ACHN (cell line): ENCODE measurements at places on chromosomes 4 and X.

DNA sequence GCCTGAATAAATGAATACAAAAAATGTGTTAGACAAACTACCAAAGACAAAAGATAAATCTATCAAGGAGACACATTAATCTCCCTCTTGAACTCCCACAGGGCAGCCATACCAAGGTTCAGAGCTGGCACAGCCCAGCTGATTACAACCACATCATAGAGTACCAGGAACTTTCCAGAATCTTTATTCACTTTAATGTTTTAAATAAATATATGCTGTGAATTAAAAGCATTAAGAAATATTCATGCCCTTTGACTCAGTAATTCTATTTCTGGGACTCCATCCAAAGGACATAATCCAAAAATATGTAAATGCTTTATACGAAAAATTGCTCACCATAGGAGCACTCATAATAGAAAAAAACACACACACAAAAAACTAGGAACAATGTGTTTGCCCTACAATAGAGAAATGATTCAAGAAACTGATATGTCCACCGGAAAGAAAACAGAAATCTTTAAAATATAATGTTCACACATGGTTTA, 126.0 kb downstream of the LDB2 start:
- DNase-seq: no peak

GRCh38 chr4:2802618-2803531, 10.0 kb downstream of the SH3BP2 start:
- no peak for DNase-seq

DNA sequence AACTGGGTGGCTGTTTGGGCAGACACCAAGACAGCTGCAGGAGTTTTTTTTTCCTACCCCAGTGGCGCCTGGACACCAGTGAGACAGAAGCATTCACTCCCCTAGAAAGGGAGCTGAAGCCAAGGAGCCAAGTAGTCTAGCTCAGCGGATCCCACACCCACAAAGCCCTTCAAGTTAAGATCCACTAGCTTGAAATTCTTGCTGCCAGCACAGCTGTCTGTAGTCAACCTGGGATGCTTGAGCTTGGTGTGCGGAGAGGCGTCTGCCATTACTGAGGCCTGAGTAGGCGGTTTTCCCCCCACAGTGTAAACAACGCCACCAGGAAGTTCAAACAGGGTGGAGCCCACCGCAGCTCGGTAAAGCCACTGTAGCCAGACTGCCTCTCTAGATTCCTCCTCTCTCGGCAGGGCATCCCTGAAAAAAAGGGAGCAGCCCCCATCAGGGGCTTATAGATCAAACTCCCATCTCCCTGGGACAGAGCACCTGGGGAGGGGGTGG, 171.4 kb downstream of the ARHGEF9 start:
- DNase-seq: no peak

DNA sequence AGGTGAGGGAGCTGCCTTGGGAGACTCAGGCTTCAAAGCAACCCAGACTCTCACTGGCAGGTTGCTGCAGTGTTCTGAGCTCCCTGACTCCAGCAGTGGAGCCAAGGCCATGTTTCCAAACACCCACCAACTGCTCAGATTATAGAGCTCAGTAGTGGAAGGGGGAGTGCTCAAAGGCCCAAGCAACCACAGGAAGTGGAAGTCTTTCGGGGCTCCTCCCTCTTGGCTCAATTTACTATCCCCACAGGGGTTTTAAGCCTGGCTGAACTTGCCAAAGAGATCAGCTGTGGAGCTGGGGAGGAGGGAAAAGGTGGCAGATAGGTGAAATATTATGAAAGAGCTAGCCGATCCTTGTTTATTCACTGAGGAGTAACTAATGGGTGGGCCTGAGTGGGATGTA, 82.5 kb downstream of the HPRT1 start:
- DNase-seq: peak; percentile 45

- no peak for DNase-seq
Measured at GRCh38 chrX:3639236-3639635, 74.2 kb downstream of the PRKX start.

- DNase-seq: no peak
Measured at GRCh38 chrX:101411984-101412383, 4.0 kb downstream of the HNRNPH2 start.

- DNase-seq: no peak
Measured at GRCh38 chr4:136557396-136557795, 974.9 kb downstream of the PCDH18 start.

GRCh38 chr4:118224243-118224829, 128.5 kb downstream of the PRSS12 start:
- peak; percentile 68 for DNase-seq

DNA sequence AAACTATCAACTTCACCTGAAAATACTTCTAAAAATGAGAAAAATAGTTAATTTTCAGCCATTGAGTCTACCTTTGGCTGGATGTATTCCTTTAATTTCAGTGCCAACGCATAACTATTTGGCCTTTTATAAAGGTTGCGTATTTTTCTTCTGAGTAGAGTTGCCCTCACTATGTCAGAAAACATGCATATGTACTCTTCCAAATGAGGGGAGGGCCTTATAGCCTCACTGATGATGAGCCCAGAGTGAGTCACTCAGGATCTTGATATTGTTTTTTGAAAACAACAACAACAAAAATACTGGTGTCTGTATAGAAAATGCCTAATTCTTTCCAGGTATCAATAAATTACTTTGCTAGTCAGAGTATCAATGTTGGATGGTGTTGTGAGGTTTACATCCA, 349.3 kb downstream of the FBXO8 start:
- no peak for DNase-seq

DNA sequence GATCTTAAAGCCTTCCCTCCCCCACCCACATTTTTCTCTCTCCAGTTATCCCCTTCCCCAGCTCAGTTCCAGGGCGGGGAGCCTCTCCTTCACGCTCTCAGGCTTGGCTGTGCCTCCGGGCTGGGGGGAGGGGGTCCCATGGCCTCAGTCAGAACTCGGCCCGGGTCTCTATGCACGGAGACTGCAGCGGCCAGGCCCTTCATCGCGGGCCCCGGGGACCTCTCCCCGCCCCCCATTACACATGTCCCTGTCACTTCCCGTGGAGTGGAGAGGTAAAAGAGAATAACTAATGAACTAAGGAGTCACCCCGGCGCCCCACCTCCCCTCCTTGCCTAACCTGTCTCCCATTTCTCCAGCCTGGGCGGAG, 838 bp upstream of the PRICKLE3 start:
- DNase-seq: no peak

DNA sequence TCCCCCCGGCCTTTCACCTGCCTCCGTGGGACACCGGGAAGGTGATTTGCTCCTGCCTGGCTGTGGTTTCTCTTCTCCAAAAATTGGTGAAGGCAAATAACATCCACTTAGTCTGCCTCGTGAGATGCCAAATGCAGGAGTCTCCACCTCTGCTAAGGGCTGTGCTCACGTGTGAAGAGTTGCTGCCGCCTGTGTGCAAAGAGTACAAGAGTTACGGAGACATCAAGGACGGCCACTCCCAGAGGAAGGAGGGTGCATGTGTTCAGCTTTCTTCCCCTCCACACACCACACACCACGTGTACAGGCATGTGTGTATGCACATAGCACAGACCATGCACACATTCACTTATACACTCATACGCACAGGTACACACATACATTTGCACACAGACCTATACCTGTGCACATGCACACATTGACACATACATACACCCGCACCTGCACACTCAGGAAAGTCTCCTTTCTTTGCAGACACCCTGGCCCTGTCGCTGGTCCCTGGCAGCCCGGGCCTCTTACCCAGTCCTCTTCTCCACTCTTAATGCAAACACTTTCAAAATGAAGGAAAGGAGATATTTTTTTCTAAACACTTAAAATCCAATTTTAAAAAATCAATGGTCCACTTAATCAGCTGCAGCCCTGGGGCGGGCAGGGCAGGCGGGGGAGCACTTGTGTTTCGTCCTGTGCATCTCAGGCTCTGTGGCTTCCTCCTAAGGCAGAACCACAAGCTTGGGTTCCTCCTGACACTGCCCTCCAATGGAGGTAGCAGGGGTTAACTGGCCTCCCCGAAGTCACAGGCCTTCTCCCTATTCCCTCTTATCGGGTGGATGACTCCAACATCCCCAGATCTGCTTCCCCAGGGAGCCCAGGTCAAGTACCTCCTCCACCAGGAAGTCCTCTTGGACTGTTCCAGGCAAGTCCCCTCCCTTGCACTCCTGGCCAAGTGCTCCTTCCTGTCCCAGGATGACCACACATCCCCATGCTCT, 103.0 kb downstream of the CPZ start:
- DNase-seq: no peak

- DNase-seq: no peak
Measured at GRCh38 chr4:118237531-118237930, 115.3 kb downstream of the PRSS12 start.

GRCh38 chr4:144402176-144402575, 243.8 kb upstream of the HHIP start:
- no peak for DNase-seq

- DNase-seq: no peak
Measured at GRCh38 chrX:65723706-65724105, 56.3 kb downstream of the MSN start.

GRCh38 chr4:159046683-159047082, 56.2 kb upstream of the RAPGEF2 start:
- DNase-seq: no peak

- peak; percentile 64 for DNase-seq
Measured at GRCh38 chrX:107935664-107936433, 46.3 kb downstream of the TEX13B start.

GRCh38 chrX:67673741-67674274, 130.0 kb downstream of the AR start:
- DNase-seq: no peak

DNA sequence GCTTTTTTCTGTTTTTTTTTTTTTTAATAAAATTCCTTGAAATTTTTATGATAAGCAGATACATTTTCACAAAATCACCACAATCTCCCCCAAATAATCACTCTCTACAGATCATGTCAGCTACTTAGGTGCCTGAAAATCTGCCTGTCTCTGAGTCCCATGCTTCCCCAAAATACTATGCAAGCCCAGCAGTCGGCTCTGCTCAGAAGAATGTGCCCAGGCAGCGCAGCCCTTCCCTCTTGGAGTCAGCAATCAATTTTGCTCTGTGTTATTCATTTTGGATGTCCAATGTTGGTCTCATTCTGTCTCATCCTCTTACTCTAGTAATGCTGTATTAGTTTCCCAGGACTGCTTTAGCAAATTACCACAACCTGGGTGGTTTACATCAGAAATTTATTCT, 24.9 kb upstream of the C1QTNF7 start:
- no peak for DNase-seq

GRCh38 chrX:39324233-39324930, 523.1 kb downstream of the MID1IP1 start:
- DNase-seq: no peak

- no peak for DNase-seq
Measured at GRCh38 chrX:85107407-85107806, 103.7 kb downstream of the APOOL start.

DNA sequence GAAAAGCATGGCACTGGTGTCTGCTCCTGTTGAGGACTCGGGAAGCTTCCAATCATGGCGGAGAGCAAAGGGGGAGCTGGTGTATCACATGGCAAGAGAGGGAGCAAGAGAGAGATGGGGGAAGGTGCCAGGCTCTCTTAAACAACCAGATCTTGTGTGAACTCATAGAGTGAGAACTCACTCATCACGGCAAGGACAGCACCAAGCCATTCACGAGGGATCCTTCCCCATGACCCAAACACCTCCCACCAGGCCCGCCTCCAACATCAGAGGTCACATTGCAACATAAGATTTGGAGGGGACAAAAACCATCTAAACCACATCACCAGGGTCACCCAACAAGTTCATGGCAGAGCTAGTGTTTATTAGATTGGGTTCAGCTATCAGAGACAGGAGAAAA, 218.7 kb upstream of the BCOR start:
- no peak for DNase-seq

DNA sequence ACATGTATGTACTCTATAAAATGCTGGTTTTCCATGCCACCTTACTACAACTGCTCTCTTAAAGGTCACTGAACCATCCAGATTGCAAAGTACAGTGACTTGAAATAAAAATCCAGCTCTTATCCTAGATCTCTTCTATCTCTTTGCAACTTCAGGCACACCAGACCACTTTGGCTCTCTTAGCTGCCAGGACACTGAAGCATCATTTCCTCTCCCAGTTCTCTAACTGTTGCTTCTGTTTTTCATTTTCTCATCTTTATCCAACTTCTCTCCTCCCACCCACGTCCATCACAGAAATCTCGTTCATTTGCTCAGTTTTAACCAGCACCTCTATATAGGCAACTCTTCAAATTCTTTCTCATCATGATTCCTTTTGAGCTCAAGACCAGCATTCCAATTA, 74.3 kb downstream of the METTL14 start:
- no peak for DNase-seq

DNA sequence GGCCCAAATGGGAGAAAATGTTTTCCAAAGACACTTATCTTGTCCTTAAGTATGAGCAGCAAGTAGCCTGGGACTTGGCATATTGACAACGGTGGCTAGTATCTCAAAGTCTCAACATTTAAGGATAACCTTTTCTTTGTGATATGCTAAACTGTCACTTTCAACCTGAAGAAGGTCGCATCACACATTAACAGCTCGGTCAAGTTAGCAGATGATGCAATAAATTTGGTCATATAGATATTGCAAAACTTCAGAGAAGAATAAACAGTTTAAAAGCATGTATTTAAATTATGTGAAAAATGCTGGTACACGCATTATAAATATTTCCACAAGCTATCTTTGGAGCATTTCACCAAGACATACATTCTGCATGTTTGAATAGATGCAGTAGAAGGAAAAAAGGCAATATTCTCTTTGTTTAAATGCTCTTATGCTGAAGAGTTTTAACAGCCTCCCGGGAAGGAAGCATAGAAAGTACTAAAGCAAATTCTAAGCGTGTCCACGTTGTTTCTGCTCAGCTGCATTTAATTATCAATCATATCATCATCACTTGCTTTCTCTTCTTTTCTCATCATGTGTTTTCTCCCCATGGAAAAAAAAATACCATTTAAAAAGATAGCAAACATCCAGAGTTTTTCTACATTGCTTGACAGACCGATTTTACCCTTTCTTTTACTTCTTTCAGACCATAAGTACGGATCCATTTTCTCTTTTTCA, 24.2 kb downstream of the ARHGAP6 start:
- DNase-seq: no peak

GRCh38 chr4:147539959-147540358, 59.1 kb downstream of the EDNRA start:
- DNase-seq: no peak

GRCh38 chr4:37609626-37610025, 76.5 kb downstream of the RELL1 start:
- no peak for DNase-seq

- DNase-seq: no peak
Measured at GRCh38 chr4:105594099-105595010, 41.9 kb downstream of the ARHGEF38 start.

- DNase-seq: peak; percentile 72
Measured at GRCh38 chr4:16001484-16001858, 38.5 kb upstream of the FGFBP2 start.

DNA sequence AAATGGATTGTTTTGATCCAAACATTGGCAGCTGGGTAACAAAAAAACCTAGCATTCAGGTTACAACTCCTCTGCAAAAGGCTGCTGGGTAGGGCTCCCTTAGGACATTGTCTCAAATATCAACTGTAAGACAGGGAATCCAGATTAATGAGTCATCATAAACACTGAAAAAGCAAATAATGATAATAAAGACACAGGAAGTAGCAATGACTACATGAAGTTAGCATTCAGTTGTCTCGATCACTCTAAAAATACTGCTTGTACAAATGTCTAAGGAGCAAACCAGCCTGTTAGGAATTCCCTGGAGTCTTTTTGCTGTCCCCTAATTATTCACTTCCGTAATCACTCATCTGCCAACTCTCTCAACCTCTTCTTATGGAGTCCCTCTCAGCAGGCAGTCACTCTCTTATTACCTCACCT, 259.2 kb downstream of the GPC3 start:
- DNase-seq: no peak
